ENCODE measurements at places on chromosomes 12 and 14.

- no peak for DNase-seq
Observed at GRCh38 chr12:91177381-91177780, 5.2 kb downstream of the DCN start.

DNA sequence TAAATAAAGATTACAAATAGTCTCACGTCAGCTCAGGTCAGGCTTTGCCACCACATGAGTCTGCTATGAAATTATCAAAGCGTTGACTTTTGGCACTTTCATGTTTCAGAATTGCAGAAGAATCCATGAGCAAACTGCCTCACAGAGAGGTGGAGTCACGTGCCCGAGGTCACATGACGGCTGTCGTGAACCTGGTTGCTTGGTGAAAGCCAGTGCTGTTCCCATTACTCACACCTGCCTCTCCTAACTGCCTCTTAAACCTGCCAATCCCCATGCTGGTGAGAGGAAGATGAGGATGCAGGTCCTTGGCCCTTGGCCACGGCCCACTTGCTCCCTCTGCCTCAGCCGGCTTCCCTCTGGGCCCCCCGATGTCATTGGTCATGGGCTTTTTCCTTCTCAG, 272.7 kb downstream of the BCL11B start:
- no peak for DNase-seq

DNA sequence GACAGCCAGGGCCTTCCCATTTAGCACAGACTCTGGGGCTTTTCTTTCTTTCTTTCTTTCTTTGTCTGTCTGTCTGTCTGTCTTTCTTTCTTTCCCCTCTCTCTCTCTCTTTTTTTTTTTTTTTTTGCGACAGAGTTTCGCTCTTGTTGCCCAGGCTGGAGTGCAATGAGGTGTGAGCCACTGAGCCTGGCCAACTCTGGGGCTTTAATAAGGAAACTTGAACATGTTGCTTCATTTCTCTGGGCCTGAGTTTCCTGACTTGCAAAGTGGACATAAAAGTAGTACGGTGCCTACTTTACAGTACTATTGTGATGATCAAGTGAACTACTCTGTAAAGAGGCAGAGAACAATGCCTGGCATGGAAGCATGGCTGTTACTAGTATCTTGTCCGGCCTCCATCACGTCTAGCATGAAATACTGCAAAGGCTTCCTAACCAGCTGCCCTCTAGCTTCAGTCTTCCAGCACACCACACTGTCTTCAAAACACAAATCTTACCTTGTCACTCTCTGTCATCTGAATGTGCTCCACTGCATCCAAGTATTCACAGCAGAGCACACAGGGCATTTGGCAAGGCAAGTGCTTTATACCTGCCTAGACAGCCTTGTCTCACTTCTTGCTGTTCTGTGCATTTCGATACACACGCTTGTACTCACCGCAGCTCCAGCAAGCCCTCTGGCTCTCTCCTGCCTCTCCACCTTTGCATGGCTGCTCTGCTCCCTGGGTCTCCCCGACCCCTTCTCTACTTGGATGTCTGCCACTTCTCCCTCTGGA, 96.7 kb downstream of the IRF2BPL start:
- DNase-seq: no peak

DNA sequence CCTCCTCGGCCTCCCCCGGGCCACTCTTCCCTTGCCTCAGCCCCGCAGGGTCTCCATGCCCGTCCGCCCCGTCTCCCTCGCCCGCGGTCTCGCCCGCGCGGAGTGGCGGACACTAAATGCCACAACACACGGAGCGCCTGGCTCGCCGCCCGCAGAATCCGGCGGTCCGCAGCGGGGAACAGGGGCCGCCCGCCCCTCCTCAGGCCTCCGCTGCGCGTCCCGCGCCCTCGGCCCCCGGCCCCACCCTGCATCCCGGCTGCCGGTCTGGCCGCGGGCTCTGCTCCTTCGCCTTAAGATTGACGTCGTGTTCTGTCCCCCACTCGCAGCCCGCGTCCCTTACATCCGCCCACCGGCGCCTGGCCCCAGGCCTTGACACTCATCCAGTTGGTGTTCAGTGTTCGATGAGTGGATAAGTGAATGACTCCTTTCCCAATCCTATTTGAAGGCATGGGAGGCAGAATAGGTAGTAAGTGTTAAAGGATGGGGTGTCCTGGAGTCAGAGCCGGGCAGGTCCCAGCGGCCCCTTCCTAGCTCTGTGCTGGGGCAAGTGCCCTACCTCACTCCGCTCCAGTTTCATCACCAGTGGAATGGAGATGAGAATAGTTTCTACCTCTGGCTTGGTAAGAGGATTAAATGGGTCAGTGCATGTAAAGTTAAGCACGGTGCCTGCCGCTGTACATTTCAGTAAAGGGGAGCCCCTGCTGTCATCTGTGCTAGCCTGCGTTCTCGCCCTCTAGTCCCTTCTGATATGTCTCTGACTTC, 622 bp downstream of the TECPR2 start:
- DNase-seq: peak; percentile 38

- no peak for DNase-seq
Observed at GRCh38 chr12:90423965-90424364, 531.0 kb downstream of the CCER1 start.

GRCh38 chr12:53160673-53161072, 19.8 kb upstream of the ZNF740 start:
- DNase-seq: no peak

GRCh38 chr14:104367866-104368750, 211.5 kb upstream of the C14orf180 start:
- DNase-seq: no peak

- no peak for DNase-seq
Observed at GRCh38 chr14:92492258-92492657, 21.3 kb upstream of the RIN3 start.

DNA sequence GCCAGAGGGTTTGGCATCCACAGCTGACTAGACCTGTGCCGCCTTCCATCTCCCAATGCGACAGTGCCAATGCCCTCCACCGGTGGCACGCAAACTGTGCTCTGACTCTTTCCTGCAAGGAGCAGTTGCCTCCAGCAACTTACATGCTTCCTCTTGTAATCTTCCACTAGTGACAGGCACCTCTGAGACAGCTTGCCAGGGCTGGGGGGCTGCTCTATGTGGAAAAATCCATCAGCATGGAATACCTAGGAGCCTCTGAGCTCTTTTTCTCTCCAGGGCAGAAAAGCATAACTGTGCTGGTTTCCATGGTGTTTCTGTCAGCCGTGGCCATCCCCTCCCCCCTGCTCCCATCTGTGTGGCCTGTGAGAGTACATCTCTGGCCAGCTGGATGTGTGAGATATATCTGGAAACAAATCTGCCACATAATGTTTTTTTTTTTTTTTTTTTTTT, 110.6 kb downstream of the MYRFL start:
- DNase-seq: no peak

GRCh38 chr14:22471545-22472121, 117.4 kb downstream of the DAD1 start:
- peak; percentile 84 for DNase-seq

DNA sequence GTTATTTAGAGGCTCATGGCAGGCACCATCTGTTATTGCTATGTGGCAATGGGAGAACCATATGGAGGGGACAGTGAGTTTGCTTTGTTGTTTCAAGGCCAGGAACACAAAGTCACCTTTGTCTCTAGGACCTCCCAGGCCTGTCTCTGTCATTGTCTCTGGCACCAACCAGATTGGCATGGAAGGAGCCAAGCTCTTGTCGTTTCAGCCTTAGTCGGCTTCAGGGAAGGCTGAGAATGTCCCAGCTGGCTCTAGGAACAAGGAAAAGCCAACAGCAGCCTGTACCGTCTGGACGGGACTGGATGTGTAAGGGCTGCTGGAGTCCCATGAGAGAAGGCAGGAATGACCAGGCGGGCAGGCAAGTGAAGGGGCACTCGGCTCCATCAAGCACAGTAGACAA, 29.2 kb downstream of the RPH3A start:
- DNase-seq: no peak
